ENCODE measurements at places on chromosomes 5 and 9. TPM values are rescaled to one million over a fixed set of nuclear protein-coding genes. Genes with fewer than 3 reads are reported as not detected.

Gene MUSK
- 10.8 TPM for total RNA-seq

Gene FOCAD
- 69.5 TPM for total RNA-seq

Gene ORM2
- not detected for total RNA-seq

Gene PTCD2
- 13.2 TPM for total RNA-seq

Gene GPRIN1
- 0.72 TPM for total RNA-seq

Gene EIF4E1B
- total RNA-seq, result not detected

Gene TMEFF1
- 3.0 TPM for total RNA-seq

Gene MAP3K1
- total RNA-seq, result 36.5 TPM

Gene WNT8A
- not detected for total RNA-seq

Gene GRXCR2
- total RNA-seq, result not detected

Gene SHOC1
- not detected for total RNA-seq

Gene ANKRD55
- not detected for total RNA-seq

Gene CXCL14
- 71.1 TPM for total RNA-seq

Gene ANKRD18A
- 0.51 TPM for total RNA-seq

Gene ENTREP1
- total RNA-seq, result 16.3 TPM

Gene DNAJC25
- total RNA-seq, result 10.9 TPM

Gene MYORG
- total RNA-seq, result 25.2 TPM

Gene MARVELD2
- total RNA-seq, result 3.2 TPM

Gene C5orf52
- not detected for total RNA-seq
